ENCODE measurements at places on chromosomes 1 and 21. TPM values are rescaled to one million over a fixed set of nuclear protein-coding genes. Genes with fewer than 3 reads are reported as not detected.

GRCh38 chr1:53108646-53109580, 33.5 kb downstream of the SLC1A7 start:
- DNase-seq: no peak

GRCh38 chr21:38879912-38880576, 74.3 kb downstream of the ETS2 start:
- DNase-seq: no peak

DNA sequence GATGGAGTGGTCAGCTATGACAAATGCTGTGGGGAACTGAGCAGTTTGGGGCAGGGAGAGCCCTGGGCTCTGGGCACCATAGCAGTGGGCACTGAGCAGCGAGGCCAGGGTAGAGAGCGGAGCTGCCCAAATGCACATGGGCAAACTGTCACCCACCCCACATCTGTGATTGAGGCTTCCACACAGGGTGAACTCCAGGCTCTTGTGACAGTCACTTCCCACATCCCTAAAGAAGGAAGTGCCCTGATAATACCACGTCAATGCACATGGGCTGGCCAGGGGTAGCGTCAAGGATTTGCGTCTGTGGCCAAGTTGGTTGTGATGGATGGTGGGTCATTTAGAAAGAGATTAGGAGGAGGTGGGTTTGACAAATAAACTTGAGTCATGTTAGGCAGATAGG, 2.6 kb upstream of the GUCA2B start:
- DNase-seq: no peak

SDHC gene
- 17.8 TPM for total RNA-seq

GRCh38 chr1:93715529-93716126, 34.0 kb upstream of the BCAR3 start:
- DNase-seq: peak; percentile 62

GRCh38 chr1:22259551-22260282, 116.8 kb upstream of the WNT4 start:
- no peak for DNase-seq

CYP4X1 gene
- not detected for total RNA-seq

- DNase-seq: peak; percentile 75
These were observed 183.5 kb downstream of the RUNX1 start for GRCh38 chr21:34865400-34866241.

GRCh38 chr1:15952317-15953258, 23.3 kb downstream of the ZBTB17 start:
- DNase-seq: peak; percentile 69

DNA sequence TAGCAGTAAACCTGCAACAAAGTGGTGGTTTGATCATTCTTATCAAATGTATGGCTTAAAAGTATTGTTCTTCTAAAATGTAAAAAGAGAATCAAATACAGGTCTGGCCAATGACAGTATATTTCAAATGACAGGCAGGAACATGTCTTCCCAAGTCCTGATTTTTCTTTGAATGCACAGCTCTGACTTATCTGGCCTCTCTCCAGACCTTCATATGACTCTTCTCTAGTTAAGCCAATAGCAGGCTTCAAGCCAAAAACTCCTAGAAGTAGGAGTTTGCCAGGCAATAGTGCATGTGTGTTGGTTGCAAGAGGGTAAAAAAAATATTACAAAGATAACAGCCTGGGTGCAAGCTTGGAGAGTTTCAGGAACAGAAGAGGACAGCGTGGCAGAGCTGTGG, 345.5 kb downstream of the SMYD3 start:
- DNase-seq: peak; percentile 45

GRCh38 chr1:227415115-227415790, 97.0 kb upstream of the CDC42BPA start:
- DNase-seq: no peak

- DNase-seq: no peak
These were observed 143.9 kb downstream of the RGS7 start for GRCh38 chr1:241213139-241213538.

TCHHL1 gene
- total RNA-seq: not detected

CFHR4 gene
- not detected for total RNA-seq

- DNase-seq: peak; percentile 87
These were observed 12.8 kb downstream of the PPFIA4 start for GRCh38 chr1:203038891-203039608.

IL22RA1 gene
- total RNA-seq: not detected

GRCh38 chr1:1899266-1899966, 8.5 kb upstream of the GNB1 start:
- DNase-seq: no peak

CDK18 gene
- total RNA-seq: 33.3 TPM

- DNase-seq: no peak
These were observed 738 bp downstream of the CELF3 start for GRCh38 chr1:151715726-151716404.

- DNase-seq: peak; percentile 27
These were observed 11.0 kb upstream of the FCGR2A start for GRCh38 chr1:161494091-161494735.

GRCh38 chr1:66237722-66238479, 296.1 kb upstream of the SGIP1 start:
- DNase-seq: no peak

PTPRU gene
- 21.5 TPM for total RNA-seq

GRCh38 chr1:204464187-204464631, 30.4 kb downstream of the PIK3C2B start:
- DNase-seq: no peak

DNA sequence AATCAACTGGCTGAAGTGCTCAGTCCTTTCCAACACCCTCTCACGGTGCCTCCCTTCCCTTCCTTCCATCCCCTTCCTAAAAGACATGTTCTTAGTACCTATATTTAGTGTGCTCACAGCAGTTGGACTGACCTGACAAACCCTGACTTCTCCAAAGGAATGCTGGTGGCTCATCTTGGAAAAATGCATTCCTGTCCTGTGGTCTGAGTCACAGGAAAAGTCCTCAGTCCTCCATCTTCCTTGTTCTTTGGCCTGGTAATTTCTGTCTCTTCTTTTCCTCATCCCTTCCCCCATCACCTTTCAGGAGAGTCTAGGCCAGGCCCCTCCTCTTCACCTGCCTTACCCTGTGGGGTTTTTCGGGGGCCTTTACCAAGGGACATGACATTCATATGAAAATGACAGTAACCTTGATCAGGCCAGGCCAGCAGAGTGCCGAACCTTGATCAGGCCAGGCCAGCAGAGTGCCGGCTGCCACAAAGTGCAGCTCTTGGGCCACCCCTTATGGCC, 7.2 kb downstream of the ATP1B1 start:
- DNase-seq: peak; percentile 92

RRAGC gene
- total RNA-seq: 22.3 TPM

KCTD3 gene
- 32.1 TPM for total RNA-seq

DNA sequence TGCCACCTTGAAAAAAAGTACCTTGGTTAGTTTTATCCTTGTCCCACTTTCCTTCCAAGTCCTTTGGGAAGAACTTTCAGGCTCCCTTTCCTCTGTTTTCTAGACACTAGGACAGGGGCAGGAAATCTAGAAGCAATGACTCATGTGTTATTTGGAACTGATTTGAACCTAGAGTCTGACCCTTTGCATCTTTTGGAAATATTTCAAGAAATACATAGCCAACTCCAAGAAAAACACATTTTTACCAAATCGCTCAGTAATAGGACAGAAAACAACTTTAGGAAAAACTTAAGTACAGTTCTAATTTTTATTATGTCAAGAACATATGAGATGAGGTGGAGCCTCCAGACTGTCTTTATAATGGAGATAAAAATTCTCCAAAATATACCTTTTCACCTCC, 292.4 kb downstream of the PTBP2 start:
- DNase-seq: no peak

SLC44A5 gene
- 0.10 TPM for total RNA-seq

LCK gene
- not detected for total RNA-seq

CD55 gene
- 29.7 TPM for total RNA-seq

DNA sequence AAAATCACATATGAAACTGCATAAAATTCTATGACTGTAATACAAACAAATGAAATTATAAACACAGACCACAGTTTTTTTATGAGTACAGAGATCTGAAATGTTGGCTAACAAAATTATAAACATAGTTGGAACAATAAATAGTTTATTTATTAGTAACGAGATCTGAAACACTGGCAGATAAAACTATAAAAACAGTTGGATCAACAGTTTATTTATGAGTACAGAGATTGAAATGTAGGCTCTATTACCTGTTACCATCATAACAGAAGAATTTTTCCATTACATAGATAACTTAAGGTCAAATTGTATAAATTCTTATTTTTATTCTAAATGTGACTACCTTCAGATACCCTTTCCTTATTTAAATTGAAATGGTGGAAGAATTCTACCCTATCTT, 14.5 kb downstream of the EYA3 start:
- DNase-seq: no peak

DNA sequence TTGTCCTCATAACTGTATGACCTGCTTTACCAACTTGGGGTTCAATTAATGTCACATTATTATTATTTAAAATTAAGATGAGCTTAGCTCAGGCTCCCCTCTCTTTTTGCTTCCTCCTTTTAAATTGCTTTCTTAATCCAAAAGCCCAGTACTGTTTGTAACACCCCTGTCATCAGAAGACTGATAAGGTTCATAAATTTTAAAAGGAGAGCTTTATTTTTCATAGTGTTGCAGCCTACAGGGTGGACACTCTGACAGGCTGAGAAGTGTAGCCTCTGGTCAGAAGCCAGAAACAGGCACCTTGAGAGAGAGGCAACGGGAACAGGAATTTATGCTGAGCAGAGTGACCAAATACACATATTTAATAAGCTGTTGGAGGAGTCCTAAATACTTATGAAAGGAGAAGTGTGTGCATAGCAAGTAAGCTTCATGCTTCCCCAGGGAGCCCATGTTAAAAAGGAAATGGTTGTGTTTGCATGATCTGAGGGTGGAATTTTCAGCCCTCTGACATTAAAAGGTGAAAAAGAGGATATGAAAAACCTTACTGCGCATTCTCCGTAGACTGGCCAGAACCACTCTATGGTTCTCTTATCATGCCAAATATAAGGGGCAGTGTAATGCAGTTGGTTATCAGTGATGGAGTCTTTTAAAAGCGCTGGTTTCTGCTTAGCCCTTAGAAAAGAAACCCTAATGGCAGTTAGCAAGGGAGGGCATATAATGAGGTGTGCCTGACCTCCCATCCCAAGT, 30.5 kb upstream of the FGGY start:
- DNase-seq: no peak

- peak; percentile 3 for DNase-seq
These were observed 128.0 kb downstream of the HMCN1 start for GRCh38 chr1:185862235-185862634.

SYNC gene
- total RNA-seq: 152 TPM

- DNase-seq: peak; percentile 9
These were observed 35.0 kb downstream of the HSD3B2 start for GRCh38 chr1:119449971-119450370.

- DNase-seq: no peak
These were observed 62.7 kb downstream of the CENPF start for GRCh38 chr1:214665606-214666110.

- DNase-seq: peak; percentile 45
These were observed 13.3 kb downstream of the ZBTB8OS start for GRCh38 chr1:32636914-32637645.

DNA sequence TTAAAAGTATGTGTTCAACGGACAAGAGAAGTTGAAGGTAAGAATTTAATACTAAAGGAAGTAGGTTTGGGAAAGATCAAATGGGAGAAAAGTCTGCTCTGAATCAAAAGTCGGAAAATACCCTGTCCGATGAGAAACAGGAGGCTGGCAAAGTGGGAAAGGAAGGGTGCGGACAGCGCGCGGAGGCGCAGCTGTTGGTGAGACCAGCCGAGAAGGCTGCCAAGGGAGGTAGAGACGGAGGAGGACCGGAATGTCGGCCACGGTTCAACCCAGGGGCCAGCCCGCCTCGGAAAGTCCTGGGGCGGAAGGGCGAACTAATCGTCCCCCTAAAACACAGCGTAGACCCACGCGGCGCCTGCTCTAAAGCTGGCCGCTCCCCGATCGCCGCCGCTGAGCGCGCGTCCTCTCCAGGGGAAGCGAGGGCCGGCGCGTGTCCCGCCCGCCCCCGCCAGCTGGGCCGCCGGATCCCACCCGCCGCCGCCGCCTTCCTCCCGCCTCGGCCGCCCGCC, 639 bp upstream of the SPATA1 start:
- DNase-seq: peak; percentile 79
